ENCODE measurements at places on chromosomes 11 and 22. TPM values are rescaled to one million over a fixed set of nuclear protein-coding genes. Genes with fewer than 3 reads are reported as not detected.

- no peak for DNase-seq
Observed at GRCh38 chr11:18235394-18236334, 938 bp downstream of the SAA4 start.

DNA sequence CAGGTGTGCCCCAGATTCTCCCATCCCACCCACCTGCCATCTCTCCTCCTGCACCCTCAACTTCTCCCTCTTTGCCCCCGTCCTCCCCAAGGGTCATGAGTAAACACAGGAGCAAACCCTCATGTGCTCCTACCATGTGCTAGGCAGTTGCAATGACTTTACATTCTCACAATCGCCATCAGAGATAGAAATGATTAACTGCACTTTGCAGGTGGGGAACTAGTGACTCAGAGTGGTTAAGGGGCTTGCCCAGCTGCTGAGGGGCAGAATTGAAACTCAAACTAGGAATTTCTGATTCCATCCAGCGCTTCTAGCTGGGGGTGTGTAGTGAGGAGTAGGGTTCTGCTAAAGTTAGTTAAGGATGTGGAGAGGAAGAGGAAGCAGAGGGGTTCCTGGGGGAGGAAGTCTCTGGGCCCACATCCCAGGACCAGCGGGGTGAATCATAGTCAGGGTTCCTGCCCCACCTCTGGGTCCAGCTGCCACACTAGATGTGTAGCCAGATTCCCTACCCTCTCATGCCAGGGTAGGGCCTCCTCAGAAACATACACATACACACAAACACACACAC lies 16.0 kb upstream of the PRG2 start:
- peak; percentile 87 for DNase-seq

GRCh38 chr11:12165237-12165875 lies 55.0 kb downstream of the MICAL2 start:
- DNase-seq = no peak

GRCh38 chr11:75664389-75664788 lies 4.4 kb downstream of the MAP6 start:
- no peak for DNase-seq

GRCh38 chr11:91997226-91997625 lies 227.4 kb upstream of the FAT3 start:
- DNase-seq = no peak

DNA sequence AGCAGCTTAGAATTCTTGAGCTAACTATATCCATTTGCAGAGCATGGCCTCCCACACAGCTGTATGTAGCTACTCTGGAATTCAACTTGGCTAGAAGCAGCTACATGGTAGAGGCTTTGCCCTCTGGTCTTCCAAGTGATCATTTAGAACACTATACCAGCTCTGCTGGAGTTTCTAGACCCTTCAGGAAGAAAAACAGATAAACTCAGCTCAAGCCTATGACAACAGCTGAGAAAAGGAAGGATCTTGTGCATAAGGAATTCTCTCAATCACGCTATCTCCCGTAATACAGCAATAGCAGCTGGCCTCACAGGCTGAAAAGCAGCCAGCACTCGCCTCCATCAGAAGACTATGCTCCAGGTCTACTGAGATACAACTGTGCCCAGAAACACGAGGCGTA lies 50.6 kb upstream of the APOA1 start:
- no peak for DNase-seq

UPB1 gene
- total RNA-seq = not detected

GRCh38 chr11:105033781-105034180 lies 1.2 kb downstream of the CASP1 start:
- DNase-seq = no peak
